Smooth muscle cell of bladder (primary cell): ENCODE measurements at places on chromosomes 2 and 18. TPM values are rescaled to one million over a fixed set of nuclear protein-coding genes. Genes with fewer than 3 reads are reported as not detected.

The MREG gene
- 0.71 and 1.2 TPM in 2 replicates for total RNA-seq

The TGIF1 gene
- total RNA-seq = 179 and 187 TPM in 2 replicates

The CPO gene
- 0.09 TPM in 1 of 2 replicates, not detected in the other for total RNA-seq

The ZNF521 gene
- 25.0 and 37.3 TPM in 2 replicates for total RNA-seq

The TTN gene
- under 0.01 TPM in 2 replicates for total RNA-seq

The EGR4 gene
- not detected in 2 replicates for total RNA-seq

The SMARCAL1 gene
- 9.7 and 11.4 TPM in 2 replicates for total RNA-seq

The POLR1A gene
- 8.4 and 9.5 TPM in 2 replicates for total RNA-seq

The RGPD3 gene
- 0.09 and 0.14 TPM in 2 replicates for total RNA-seq

The FSIP2 gene
- under 0.01 TPM in 2 replicates for total RNA-seq

The RIT2 gene
- not detected in 2 replicates for total RNA-seq

The PDE11A gene
- under 0.01 TPM in 2 replicates for total RNA-seq

The PSD4 gene
- total RNA-seq = 1.1 and 3.4 TPM in 2 replicates

The GAREM2 gene
- 0.43 and 0.65 TPM in 2 replicates for total RNA-seq

The C1QL2 gene
- total RNA-seq = not detected in 2 replicates

The RASGRP3 gene
- total RNA-seq = 0.71 and 1.2 TPM in 2 replicates

The GALNT14 gene
- not detected in 2 replicates for total RNA-seq

The CD226 gene
- total RNA-seq = 0.85 and 1.2 TPM in 2 replicates

The RFX8 gene
- 1.3 and 2.0 TPM in 2 replicates for total RNA-seq

The TEX44 gene
- total RNA-seq = not detected in 2 replicates

The TXNDC2 gene
- total RNA-seq = under 0.01 TPM in 2 replicates

The MAL gene
- total RNA-seq = not detected in 2 replicates

The PROM2 gene
- 0.14 and 0.28 TPM in 2 replicates for total RNA-seq

The MAP3K20 gene
- total RNA-seq = 66.4 and 93.6 TPM in 2 replicates

The UNC80 gene
- not detected in 2 replicates for total RNA-seq

The SERPINE2 gene
- 376 and 786 TPM in 2 replicates for total RNA-seq

The REG3A gene
- not detected in 2 replicates for total RNA-seq

The DSC2 gene
- under 0.01 TPM in 1 of 2 replicates, not detected in the other for total RNA-seq

The CASP8 gene
- 19.1 and 21.5 TPM in 2 replicates for total RNA-seq

The PLEK gene
- 0.14 and 1.1 TPM in 2 replicates for total RNA-seq

The TUBA3E gene
- total RNA-seq = not detected in 2 replicates

The ZSCAN30 gene
- total RNA-seq = 14.5 and 15.1 TPM in 2 replicates

The SERPINB3 gene
- 0.28 TPM in 1 of 2 replicates, not detected in the other for total RNA-seq

The USP37 gene
- 6.5 and 10.7 TPM in 2 replicates for total RNA-seq

The NT5C1B gene
- not detected in 2 replicates for total RNA-seq

The C2orf80 gene
- not detected in 2 replicates for total RNA-seq

The CDK15 gene
- 6.6 and 8.5 TPM in 2 replicates for total RNA-seq

The ACMSD gene
- under 0.01 TPM in 1 of 2 replicates, not detected in the other for total RNA-seq
